ENCODE measurements at places on chromosomes 3 and 15.
A peak's percentile ranks its signal among the peaks of the same experiment; 100 is the strongest.

DNA sequence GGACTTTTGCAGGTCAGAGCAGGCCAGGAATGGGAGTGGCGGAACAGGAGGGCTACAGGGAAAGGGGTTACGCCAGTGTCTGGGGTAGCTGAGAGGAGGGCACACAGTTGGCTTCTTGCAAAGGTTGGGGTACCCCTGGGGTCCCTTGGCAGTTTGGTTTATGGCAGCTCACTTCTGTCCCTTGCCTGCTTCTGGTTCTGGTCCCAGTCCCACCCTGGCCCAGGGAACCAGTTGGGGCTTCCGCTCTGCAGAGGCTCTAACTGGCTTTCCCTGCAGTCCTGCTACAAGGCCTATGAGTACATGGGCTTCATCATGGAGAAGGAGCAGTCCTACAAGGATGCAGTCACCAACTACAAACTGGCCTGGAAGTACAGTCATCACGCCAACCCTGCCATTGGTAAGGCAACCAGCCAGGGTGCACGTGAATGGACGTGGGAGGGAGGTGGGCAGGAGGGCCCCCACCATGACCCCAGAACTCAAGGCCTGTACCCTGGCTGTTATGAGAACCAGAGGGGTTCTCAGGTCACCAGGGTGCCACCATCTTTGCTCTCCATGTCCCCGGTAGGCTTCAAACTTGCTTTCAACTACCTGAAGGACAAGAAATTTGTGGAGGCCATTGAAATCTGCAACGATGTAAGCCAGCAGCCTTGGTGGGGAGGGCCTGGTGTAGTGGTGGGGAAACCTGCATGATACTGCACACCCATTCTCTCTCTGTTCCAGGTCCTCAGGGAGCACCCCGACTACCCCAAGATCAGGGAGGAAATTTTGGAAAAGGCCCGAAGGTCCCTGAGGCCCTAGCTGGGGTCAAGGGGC lies 15.2 kb downstream of the CSRNP1 start:
- DNase-seq, result no peak

DNA sequence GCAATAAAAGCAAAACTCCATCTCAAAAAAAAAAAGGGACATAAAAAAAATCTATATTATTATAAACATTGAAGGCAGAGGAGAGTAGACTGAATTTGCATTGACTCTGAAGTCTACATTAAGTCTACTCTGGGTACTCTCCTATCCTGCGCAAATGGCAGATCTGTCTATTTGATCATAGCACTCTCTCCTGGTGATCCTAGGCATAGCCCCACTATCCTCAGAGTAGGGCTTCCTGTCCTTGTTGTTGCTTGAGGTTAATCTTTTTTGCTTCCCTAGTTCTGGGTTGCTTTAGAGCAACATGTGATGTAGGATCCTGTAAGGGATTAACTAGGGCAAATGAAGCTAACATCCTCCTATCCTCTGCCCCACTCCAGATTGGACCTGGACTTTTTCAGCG lies 82.1 kb upstream of the LRRFIP2 start:
- DNase-seq, result no peak

GRCh38 chr15:22855791-22856190 lies 17.3 kb downstream of the NIPA2 start:
- no peak for DNase-seq

DNA sequence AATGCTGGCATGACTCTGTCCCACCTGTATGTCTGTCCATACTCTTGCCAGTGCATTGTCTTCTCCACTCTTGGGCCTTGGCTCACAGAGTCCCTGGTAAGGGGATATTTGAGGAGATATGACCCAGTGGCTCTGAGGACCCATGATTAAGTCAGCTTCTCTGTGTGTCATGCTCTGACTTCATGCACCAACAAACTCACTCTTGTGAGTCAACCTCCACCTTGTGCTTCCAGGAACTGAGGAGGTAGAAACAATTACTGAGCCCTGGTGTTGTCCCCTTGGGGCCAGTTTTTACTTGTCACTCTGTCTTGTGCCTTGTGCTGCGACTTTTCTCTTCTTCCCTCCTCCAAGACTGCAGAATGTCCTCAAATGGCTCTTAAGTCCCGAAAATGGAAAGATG lies 127.1 kb downstream of the ABHD5 start:
- no peak for DNase-seq

GRCh38 chr15:58444658-58445332 lies 13.0 kb downstream of the LIPC start:
- DNase-seq, result no peak

GRCh38 chr3:180340395-180340794 lies 261.6 kb upstream of the TTC14 start:
- no peak for DNase-seq

DNA sequence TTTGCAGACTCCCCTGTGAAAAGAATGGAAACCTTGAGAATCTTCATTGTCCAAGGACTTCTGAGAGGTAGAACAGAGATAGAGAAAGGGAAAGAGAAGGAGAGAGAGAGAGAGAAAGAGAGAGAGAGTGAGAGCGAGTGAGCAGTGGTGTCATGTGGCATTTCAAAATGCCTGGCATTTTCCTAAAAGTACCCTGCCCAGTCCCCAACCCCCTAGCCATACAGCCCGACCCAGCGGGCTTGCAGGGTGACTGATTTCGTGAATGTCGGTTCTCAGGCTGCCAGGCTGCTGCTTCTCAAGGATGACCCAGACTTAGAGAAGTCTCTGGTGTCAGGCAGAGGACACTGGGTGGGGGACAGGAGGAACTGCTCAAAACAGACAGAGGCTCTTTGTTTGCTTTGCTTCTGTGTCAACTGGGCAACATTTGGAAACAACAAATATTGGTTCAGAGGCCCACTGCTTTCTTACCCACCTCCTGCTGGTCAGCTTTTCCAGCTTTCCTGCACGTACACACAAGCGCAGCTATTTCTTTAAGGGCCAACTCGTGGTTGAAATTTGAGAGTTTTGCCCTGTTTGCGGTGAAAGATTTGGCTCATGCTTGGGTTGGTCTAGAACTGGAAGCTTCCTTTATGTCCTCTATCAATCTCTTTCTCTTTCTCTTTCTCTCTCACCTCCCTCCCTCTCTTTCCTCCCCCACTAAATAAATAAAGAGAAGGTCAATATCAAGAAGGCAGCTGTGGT lies 3.7 kb upstream of the TF start:
- DNase-seq, result no peak

DNA sequence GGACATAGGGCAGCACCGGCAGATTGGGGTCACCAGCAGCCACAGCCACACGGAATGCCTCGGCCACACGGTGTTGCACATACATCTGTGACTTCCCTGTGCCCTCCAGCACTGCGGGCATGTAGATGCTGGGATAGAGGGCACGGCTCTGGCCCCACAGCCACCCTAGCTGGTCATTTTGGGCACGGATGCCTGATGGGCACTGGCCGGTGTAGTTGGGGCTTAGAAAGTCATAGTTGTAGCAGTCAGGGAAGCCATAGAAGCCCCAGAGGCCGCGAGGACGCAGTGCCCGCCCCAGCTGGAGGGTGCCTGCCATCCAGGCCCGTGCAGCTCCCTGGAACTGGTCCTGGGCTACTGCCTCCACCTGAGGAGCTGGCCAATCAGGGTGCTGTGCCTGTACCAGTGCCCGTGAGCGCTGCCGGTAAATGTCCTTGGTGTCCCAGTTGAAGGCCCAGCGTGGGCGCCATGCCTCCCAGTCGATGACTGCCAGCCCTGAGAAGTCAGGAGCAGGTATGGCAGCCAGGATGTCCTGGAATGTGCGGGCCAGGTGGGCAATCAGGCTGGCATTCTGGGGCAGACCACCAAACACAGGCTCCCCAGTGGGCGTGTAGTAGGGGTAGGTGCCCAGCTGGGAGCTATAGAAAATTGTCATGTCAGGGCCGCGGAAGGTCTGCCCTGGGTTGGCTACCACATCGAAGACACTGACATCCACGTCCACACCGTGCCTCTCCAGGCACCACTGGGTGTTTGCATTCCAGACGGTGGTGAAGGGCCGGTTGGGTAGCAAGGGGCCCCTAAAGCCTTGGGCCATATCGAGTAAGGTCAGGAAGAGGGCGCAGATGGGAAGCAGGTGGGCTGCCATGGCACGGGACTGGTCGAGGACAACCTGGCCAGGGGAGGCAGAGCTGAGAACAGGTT lies 1.0 kb downstream of the HYAL1 start:
- DNase-seq, result no peak

GRCh38 chr15:72472992-72473610 lies 1.0 kb upstream of the ARIH1 start:
- DNase-seq, result no peak

GRCh38 chr3:107132674-107133073 lies 244.6 kb upstream of the CCDC54 start:
- DNase-seq, result no peak

GRCh38 chr3:142574665-142575064 lies 3.9 kb downstream of the ATR start:
- no peak for DNase-seq

GRCh38 chr3:190432216-190432615 lies 17.5 kb downstream of the TMEM207 start:
- DNase-seq, result no peak

GRCh38 chr15:66595931-66596545 lies 30.2 kb upstream of the LCTL start:
- no peak for DNase-seq

- no peak for DNase-seq
Measured at GRCh38 chr15:74748322-74748946, at the start of gene CYP1A2. TSS of gene CYP1A2 (plus strand) at chr15:74748845. CDS start at chr15:74749739, 894 bp downstream.

DNA sequence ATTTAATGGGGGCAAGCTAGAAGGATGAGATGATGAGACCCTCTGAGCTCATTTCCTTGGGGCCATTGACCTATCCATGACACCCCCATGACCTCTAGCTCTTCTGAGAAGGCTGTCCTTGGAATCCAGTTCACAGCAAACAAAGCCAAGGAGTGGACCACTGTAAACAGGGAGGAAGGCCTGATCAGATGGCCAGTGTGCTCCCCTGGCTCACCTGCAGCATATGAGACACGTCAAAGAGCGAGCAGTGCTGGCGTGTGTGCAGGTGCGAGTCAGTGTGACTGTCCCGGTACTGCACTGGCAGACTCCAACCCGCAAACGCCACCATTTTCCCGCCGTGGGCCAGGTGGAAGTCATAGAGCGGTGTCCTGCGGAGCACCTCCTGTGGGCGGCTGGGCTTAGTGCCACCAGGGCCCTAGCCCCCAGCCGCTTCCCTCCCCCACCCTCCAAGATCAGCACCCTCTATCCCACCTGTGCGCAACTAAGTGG lies 339 bp downstream of the AMT start:
- no peak for DNase-seq

- DNase-seq, result no peak
Measured at GRCh38 chr3:194950906-194951628, 265.4 kb downstream of the FAM43A start.

- peak; percentile 60 for DNase-seq
Measured at GRCh38 chr3:10322352-10322710, 1.4 kb upstream of the SEC13 start.

- DNase-seq, result no peak
Measured at GRCh38 chr15:40054605-40054854, 15.5 kb upstream of the SRP14 start.

DNA sequence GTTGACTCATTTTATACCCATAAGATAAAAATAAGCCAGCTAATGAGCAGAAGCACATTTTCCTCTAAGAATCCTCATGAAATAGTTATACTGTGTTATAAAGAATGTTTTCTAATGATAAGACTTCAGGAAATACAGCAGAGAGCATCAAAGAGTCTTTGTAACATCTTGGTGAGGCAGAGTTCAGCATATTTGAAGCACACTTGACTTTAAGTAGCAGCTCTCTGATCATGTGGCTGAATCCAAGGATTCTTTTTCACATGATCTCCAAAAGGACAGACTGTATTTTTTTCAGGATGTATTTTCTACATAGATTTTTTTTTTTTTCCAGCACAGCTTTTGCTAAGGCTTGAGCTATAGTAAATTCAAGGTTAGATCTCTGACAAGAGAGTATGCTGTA lies 195.1 kb downstream of the SI start:
- DNase-seq, result no peak

GRCh38 chr15:82177291-82178010 lies 85.1 kb downstream of the EFL1 start:
- no peak for DNase-seq

DNA sequence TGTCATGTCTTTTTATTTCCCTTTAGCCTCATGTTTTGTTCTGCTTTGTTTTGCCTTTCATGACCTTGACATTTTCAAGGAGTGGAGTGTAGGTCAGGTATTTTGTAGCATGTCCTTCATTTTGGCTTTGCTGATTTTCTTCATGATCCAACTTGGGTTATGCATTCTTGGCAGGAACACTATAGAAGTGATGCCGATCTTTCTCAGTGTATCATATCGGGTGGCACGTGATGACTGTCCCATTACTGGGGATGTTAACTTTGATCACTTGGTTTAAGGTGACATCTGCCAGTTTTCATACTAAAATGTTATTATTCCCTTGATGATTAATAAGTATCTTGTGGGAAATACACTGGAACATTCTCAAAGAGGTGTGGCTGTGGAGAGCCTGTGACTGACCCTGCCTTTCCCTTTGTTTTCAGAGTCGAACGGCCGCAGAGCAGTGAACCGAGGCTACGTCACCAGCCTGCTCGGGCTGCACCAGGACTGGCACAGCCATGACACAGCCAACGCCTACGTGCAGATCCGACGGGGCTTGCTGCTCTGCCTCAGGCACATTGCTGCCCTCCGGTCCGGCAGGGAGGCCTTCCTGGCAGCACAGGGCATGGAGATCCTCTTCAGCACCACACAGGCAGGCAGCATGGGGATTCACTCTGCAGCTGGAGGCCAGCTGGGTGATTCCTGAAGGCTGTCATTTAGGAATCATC lies 167.7 kb downstream of the AGBL1 start:
- no peak for DNase-seq

GRCh38 chr3:36175916-36176461 lies 204.3 kb upstream of the STAC start:
- no peak for DNase-seq

- no peak for DNase-seq
Measured at GRCh38 chr3:77256584-77257503, 216.9 kb downstream of the ROBO2 start.

DNA sequence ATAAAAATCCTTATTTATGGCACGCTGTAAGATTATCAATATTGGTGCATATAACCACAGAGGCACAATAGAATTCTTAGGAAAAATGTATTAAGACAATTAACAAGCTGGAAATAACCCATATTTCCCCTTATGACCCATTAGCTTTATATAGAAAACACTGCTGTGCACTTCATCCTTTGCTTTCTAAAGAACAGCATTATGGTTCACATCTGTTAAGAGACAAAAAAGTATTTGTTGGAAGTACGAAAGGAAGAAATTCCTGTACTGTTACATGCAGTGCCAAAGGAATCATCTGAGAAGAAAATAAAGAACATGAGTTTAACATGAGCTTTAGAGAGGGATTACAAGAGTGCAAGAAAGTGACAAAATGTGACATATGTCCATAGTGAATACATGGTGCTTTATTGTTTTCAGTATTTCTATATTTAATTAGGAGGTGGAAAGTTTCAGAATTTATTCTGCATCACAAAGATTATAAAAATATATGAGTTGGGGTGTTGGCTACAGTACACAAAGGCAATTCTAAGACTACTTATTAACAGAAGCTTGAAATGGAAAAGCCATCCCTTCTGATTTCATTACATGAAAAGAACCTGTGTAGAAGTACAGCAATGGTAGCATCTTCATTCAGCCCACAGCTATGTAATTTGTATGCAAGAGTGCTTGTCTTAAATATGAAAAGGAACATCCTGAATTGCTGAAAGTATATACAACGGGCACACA lies 6.8 kb downstream of the UBE3A start:
- no peak for DNase-seq

All from GM20000 (cell line).